ENCODE measurements at places on chromosomes 11 and 22.

DNA sequence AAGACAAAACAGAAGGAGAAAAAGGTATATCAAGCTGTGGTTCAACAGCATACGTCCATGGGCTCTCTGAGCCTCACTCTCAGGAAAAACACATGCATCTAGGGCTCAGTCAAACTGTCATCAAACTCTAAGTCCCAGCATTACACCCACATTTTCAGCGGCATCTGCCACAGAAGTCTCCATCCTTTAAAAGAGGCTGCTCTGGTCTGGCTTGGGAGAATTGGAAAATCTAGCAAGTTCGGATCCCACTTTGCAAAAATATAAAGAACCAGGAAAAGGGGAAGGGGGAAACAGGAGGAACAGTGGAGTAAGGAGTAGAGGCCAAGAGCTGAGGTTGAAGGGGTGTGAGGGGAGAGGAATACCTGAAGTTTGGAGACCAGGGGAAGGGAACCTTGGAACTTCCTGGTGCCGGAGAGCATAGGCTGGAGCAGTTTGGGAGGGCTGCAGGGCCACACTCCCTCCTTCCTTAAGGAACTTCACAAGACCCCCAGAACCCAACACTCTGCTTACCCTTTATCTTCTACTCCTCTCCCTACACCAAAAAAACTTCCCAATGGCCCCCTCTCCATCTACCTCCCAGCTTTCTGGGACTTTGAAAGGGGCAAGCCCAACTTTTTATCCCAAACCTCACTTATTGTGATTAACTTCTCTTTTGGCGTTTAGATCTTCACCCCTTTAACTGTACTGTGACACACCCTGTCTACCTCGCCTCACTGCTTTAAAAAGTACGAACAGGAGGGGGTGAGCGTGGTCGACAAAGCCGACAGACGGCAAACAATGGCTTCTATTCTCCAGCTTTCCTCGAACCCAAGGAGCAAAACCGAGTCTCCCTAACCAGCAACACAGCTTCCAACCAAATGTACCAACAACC, 4.0 kb downstream of the PAX6 start:
- no peak for DNase-seq

DNA sequence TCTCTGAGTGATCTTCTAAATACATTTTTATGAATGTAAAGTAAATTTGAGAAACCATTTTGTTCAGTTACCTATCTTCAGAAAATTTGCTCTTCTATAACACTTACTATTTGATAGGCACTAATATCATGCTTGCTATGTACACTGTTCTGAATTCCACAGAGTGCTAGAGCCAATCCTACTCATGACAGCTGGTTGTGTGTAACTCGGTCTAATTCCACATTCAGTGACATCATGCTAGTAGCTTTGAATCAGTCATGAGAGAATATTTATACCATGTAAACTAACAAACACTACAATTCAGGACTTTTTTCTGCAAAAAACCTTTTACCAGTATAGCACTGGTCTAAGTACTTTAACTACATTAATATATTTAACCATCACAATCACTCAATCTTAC, 902.9 kb downstream of the DLG2 start:
- no peak for DNase-seq

DNA sequence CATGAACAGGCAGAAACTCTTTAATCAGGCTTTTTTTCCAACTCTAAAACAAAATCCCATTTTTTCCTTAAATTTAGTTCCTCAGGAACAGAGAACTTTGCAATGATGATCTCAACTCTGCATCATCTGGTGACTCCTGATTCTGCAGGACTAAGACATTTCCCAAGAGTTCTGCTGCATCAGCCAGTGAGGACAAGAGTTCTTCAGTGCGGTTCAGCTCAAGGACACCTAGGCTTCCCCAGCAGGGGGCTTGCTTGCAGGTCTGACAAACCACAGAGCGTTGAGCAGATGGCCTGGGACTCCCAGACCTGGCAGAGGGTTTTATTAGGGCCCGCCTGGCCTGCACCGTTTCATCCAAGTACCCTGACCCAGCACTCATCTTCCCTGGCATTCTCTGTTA, 6.4 kb downstream of the CDCA5 start:
- DNase-seq = peak; percentile 27

DNA sequence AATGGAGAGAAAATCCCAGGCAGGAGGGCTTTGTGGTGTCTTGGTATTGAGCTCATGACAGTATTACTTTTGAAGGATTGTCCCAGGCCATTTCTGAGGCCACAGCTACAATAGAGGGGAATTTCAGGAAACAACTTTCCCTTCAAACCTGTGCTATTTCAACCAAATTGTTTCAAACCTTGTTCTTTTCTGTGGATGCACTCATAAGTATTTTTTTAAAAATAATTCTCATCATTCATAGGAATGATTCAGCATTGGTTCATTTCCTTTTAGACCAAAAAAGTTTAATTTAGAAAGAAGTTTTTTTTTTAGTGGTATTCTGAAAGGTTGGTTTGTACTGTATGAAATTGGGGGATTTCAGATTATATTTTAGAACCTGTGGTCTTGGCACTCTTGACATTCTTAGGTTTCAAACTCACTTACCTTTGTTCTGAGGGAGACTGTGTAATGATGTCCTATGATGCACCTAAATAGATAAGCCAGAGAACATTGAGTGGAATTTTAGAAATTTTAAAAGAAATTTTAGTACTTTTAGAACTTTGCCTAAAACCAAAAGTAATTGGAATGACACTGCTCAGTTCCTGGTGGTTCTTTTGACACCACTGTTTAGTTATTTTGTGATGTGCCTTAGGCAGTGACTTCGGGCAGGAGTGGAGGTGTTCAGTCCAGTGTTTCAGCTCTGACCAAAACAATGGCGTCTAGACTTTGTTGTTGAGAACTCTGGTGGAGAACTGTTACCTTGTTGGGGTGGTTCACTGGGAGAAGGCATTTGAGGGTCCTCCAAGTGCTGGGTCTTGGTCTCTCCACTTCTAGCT, 12.2 kb downstream of the TEAD1 start:
- DNase-seq = no peak

GRCh38 chr11:123493349-123494063, 63.4 kb downstream of the GRAMD1B start:
- DNase-seq = no peak

DNA sequence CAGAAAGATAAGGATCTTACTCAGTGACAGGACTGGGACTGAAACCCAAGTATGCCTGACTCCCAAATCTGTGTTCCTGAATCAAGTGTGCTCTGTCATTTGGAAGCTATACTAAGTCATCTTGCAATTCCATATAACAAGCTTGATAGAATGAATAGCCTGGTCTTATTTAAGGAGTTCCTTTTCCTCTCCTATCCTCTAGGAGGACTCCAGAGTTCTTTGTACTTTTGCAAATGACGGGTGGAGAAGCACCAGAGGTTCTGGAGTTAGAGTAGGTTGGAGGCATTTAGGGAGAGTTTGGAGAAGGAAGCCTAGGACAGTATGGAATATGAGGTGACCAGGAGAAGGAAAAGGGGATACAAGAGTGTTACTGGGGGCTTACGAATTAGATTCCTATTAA, 92.9 kb upstream of the RCN1 start:
- no peak for DNase-seq

DNA sequence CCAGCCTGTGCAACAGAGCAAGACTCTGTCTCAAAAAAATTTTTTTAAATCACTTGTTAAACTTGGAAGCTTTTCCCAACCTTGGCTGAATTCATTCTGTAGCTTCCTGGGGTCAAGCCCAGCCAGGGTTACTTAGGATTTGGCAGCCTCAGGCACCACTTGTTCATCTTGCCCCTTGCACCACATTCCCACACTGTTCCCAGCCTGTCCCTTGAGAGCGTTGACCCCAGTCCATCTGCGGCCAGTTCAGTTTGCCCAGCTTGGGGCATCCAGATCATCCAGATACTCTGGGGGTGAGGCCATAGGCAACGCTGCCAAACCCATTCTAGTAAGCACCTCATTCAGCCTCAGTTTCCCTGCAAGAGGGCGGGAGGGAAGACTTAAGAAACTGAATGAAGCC, 8.7 kb upstream of the THRSP start:
- DNase-seq = no peak

GRCh38 chr11:122812638-122813037, 25.7 kb upstream of the CRTAM start:
- no peak for DNase-seq

- no peak for DNase-seq
Observed at GRCh38 chr11:110409174-110409573, 20.6 kb upstream of the FDX1 start.

- DNase-seq = no peak
Observed at GRCh38 chr22:17117890-17118289, 3.3 kb downstream of the TMEM121B start.

DNA sequence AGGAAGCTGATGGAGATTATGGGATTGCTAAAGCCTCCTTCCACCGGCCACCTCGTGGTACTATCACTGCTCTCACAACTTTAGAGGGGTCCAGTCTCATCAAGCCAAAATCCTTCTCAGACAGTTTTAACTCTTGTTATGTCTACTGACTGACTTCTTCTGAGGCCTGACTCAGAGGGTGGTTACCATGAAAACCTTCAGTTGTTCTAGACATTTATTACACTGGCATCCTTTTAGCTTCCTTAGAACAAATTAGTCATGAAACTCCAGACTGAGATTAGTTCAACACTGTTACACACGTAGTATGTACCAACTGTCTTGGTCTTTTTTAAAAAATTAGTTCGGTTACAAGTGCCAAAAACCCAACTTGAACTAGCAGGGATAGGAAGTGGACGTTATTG, 7.5 kb downstream of the DIXDC1 start:
- DNase-seq = no peak

GRCh38 chr11:128804481-128804880, 62.6 kb downstream of the KCNJ1 start:
- DNase-seq = no peak

DNA sequence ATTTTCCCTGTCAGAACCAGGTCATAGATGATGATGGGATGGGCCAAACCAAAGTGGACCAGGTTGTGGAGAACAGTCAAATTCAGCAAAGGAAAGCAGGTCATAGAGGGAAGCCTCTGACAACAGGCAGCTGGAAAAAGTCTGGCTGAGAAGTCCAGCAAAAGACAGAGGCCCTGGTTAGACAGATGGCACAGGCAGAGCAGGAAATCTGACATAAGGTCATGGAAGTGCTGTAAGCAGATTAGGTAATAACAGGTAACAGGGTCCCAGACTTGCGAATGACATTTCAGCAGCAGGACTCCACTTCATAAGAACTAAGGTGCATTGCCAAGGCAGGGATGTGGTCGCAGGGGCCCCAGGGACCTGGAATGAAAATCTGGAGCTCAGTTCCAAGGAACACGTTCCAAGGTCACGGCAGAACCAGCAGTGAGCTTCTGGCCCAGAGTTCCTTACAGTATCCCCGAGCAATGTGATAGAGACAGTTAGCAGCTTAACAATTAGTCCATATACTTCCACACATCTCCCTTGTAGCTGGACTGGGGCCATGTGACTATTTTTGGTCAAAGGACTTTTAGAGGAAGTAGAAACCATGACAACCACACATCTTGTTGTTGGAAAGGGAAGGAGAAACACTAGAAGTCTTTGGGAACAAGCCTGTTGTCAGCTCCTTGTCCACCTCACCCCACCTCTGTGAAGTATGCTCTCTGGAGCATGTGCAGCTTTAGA, 75.4 kb downstream of the ME3 start:
- DNase-seq = peak; percentile 82

- DNase-seq = peak; percentile 49
Observed at GRCh38 chr11:27703481-27703880, 3.2 kb upstream of the BDNF start.

GRCh38 chr22:45608763-45609180, 62.9 kb upstream of the ATXN10 start:
- DNase-seq = no peak

GRCh38 chr11:94885133-94885532, 88.2 kb downstream of the CWC15 start:
- no peak for DNase-seq

DNA sequence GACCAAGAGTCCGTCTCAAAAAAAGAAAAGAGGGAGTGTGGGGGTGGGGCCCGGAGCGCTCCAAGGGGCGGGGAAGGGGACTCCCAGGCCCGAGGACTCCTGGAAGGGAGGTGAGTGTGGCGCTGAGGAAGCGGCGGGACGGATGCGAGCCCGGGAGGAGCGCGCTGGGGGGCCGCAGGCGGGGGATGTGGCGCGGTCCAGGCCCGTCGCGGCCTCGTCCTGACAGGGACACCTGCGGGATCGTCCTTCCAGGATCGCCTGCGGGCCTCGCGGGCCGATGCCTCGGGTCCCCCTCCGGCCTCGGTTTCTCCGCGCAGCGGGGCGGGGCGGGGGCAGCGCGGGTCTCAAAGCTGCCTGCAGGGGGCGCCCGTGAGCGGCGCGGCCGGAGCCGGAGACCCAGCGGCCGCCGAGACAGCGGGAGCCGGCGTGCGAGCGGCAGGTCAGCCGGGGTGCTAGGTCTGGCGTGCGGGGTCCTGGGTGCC, 3.8 kb upstream of the ADORA2A start:
- peak; percentile 74 for DNase-seq

- no peak for DNase-seq
Observed at GRCh38 chr11:69027704-69028372, 14.8 kb upstream of the MRGPRF start.

DNA sequence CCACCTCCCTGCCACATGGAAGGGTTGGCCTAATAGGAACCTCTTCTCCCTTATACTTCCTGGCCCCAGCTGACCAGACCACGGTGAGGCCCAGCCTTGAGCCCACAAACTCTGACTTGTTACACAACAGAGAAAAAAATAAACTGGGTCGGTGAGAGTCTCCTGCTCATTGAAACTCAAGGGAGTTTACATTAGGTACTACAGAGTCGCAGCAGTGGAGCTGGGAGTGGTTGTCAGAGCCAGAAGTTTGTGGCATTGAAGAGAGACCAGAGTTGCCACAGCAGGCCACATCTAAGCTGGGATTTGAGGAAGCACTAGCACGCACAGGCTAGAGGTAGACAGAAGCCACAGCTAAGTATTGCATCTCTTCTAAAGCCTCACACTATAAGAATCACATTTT, 296.2 kb downstream of the DDX10 start:
- DNase-seq = no peak

- DNase-seq = no peak
Observed at GRCh38 chr22:28397306-28397705, 282.3 kb downstream of the TTC28 start.

- no peak for DNase-seq
Observed at GRCh38 chr11:88359541-88359940, 22.0 kb upstream of the CTSC start.

GRCh38 chr11:57622263-57622662, 24.8 kb downstream of the SERPING1 start:
- no peak for DNase-seq

DNA sequence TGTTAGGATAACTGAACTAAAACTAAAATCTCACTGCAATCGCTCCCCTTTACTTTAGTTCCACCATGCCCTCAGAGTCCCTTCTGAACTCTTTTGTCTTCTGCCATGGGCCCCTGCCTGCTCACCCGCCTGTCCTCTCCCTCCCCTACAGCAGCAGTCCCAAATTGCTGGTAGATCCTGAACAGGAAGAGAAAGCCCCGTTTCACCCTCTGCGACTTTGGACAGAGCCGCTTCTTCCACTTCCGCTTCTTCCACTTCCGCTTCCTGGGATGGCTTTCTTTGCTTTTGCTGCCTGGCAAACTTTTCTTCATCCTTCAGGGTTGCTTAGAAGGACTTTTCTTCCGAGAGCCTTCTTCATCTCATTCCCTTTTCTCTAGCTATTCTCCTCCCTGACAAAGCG, 35.7 kb upstream of the TLCD5 start:
- no peak for DNase-seq

GRCh38 chr11:47067401-47067800, 109.3 kb downstream of the ARFGAP2 start:
- no peak for DNase-seq

- no peak for DNase-seq
Observed at GRCh38 chr22:48679656-48680555, 1147.8 kb downstream of the BRD1 start.

GRCh38 chr11:112128483-112129121, 35.3 kb downstream of the IL18 start:
- no peak for DNase-seq

- no peak for DNase-seq
Observed at GRCh38 chr11:120197977-120198376, 12.9 kb upstream of the OAF start.

Measured in cardiac muscle cell (in vitro differentiated cells and primary cell).